Fibroblast of lung (primary cell): ENCODE measurements at places on chromosomes 1 and 21.

- peak; percentile 84 for DNase-seq
Measured at GRCh38 chr1:117758444-117759316, 152.8 kb downstream of the TENT5C start.

DNA sequence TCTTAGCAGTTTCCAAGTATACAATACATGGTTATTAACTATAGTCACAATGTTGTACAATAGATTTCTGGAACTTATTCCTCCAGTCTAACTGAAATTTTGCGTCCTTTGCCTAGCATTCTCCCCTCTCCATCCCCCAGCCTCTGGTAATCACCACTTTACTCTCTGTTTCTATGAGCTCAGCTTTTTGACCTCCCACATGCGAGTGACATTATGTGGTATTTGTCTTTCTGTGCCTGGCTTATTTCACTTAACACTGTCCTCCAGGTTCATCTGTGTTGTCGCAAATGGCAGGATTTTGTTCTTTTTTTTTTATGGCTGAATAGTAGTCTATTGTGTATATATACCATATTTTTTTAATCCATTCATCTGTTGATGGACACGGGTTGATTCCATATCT, 43.9 kb upstream of the CD101 start:
- DNase-seq: no peak

DNA sequence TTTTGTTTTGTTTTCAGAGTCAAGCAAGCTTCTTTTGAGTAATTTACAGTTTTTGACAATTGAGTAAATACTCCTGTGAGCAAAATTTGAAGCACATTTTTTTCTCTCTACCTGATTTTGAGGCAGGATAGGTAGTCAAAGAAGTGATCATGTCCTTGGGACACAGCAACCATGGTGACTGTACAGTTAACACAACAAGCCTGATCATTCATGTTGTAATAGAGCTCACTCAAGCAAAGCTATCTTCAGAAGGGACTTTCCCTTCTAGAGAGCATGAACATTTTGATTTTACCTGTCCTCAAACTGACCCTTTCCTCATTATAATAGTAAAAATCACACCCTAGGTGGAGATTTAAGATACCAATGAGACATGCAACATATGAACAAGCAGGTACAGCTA, 126.5 kb upstream of the KCNK1 start:
- DNase-seq: no peak

DNA sequence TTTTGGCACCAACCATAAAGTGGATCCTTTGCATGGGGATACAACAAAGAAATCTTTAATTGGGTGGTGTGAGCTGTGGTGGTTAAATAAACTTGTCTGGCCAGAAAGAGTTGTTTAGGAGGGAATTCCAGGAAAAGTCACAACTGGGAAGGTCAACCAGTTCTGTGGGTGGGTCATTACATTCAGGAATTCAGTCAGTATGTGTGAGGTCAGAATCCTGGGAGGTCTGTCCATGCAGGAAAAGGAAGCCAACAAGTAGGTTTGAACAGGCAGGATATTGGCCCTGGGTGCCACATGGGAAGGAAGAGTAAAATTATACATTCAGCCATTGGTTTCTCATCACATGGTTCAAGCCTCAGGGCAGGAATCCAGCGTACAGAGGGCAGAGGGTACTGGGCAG, 162.3 kb upstream of the ADAMTS5 start:
- no peak for DNase-seq
